Hypothalamus (tissue), 51 donors: ENCODE measurements at places on chromosomes 5 and 9.

DNA sequence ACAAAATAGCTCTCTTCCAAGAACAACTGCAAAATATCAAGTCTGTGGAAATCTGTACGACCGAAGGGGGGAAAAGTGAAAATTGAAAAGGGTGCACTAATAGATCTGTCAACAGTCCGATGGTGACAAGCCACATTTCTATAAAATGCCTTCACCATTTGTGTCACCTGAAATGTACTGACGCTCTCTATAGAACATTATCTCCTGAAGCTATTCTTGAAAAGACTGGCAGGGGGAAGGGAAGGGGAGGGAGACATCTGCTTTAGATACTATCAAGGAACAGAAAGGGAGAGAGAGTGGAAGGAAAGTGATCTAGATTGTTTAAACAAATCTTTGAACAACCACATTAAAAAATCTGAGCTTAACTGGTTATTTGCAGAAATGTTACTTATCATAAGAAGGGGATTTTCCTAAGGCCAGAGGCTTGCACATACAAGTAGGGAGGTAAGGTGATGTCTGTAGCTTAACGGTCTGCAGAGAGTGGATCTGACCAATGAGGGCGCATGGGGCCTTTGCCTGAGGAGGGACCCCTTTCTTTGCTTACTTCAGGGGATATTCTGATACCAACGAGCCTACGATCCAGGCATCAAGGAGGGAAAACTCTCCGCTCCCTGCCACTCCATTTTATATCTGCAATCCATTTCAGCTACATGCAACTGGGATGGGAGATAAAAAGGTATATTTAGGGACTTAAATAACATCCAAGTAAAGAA, 92.1 kb downstream of the CRB2 start:
- no peak for DNase-seq

GRCh38 chr5:3035452-3035851, 284.0 kb upstream of the IRX2 start:
- no peak for DNase-seq

GRCh38 chr5:100840370-100840769, 62.7 kb downstream of the ST8SIA4 start:
- no peak for DNase-seq

DNA sequence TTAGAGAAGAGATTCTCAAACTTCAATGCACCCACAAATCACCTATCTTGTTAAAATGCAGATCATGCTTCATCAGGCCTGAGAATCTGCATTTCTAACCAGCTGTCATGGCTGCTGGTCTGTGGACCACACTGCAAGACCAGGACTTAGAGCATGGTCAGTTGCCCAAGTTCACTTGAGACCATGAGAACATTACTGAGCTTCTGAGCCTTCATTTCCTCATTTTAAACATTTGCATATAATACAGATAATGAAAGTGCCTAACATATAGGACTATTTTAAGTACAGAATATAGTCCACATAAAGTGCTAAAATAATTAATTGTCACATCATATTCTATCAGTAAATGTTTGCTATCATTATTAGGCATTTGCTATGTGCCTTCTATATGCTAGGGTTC, 260.8 kb upstream of the TNC start:
- no peak for DNase-seq

DNA sequence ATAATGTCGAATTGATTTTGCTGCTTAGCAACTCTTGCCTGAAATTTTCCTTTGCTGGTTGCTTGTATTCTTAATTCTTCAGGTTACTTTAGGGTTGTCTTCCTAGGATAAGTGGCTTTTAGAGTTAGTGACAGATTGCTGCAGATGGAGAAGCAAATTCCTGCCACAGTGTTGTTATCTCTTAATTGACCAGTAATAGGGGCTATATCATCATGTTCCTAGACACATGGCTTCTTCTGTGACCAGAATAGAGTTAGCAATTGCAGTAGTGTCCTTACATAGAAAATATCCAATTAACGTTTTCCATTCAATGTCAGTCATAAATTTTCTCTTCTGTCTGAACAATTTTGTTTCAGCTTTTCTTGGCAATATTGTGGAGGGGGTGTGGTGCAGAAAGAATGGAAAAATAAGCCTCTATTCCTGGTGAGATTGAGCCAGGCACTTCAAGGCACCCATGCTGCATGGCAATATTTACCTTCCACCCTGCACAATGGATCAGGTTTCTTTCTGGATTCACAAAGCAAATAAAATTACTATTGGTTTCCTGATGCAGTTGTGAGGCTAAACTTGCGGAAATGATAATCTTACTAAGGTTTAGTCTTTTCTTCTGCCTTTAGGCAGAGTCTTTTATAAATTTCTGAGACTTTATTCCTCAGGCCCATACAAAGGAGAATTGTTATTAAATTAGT, 1481.5 kb downstream of the EFNA5 start:
- DNase-seq: no peak

DNA sequence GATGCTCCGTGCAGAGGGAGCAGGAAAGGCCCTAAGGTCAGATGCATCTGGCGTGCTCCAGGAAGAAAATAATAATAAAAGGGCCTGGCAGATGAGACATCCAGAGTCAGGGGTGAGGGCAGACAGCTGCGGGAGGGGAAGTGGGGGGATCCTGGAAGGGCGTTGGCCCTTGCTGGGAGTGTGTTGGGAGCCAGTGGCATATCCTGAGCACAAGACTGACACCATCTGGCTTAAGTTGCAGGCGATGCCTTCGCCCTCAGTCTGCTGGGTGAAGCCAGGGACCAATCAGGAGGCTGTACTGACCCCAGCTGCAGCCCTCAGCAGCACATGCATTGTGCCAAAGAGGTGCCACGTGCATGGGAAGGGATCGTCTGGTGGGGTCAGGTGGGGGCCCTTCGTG, 3.8 kb downstream of the OR2V2 start:
- DNase-seq: no peak

DNA sequence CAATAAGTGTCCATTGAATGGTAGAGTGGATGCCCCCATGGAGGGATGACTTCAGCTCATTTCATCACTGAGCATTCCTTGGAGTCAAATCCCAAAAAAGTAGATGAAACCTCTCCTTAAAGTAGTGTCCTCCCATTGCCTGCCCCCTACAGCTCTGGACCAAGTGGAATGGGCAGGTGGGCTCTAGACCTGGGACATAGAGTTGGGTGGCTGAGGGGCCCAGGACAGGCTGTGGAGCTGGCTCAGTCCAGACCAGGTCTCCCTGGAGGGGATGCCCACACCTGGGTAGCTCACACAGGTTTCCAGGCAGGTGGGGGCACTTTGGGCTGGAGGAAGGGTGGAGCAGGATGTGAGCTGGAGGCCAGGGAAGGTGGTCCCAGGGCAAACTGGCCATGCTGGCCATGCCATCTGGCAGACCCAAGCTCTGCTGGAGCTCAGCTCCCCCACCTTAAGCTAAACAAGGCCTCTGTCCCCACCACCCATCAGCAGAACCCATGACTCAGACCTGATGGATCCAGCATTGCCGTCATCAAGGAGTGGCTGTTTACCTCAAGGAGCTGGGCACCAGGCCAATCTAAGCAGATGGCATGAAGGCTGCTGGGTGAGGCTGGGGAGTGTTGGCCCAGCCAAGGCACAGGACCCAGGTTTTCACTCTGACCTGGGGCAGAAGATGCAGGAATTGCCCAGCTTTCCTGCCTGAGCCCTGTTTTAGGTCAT, 6.2 kb upstream of the SPINK4 start:
- DNase-seq: no peak

- DNase-seq: no peak
Observed at GRCh38 chr9:5922192-5922591, 31.5 kb downstream of the MLANA start.

- no peak for DNase-seq
Observed at GRCh38 chr9:9820436-9820835, 792.4 kb downstream of the PTPRD start.

DNA sequence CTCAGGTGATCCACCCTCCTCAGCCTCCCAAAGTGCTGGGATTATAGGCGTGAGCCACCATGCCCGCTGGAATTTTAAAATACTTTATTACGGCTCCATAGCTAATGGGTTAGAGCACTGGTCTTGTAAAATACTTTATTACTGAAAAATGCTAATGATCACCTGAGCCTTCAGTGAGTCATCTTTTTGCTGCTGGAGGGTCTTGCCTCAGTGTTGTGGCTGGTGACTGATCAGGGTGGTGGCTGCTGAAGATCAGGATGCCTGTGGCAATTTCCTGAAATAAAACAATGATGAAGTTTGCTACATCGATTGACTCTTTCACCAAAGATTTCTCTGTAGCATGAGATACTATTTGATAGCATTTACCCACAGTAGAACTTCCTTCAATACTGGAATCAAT, 26.0 kb upstream of the GNE start:
- DNase-seq: no peak

GRCh38 chr5:146675636-146676035, 159.6 kb upstream of the GPR151 start:
- no peak for DNase-seq

DNA sequence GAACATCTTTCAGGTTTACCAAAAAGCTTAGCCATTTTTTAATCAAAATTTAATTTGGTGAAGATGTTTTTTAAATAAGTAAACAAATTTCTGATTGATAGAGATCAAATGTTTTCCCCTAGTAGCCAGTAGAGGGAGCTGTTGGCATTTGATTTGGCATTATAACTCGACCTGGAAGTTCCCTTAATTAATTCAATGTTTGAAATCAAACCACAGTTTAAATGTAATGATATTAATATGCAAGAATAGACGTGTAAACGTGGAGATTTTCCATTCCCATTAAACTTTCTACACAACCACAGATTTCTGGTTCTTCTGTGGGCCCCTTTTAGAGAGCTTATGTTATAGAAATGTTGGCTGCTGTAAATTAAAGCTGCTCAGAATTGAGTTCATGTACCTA, 148.1 kb upstream of the MPDZ start:
- DNase-seq: no peak

GRCh38 chr9:136671254-136671614, 8.5 kb downstream of the EGFL7 start:
- no peak for DNase-seq

- DNase-seq: no peak
Observed at GRCh38 chr5:94094793-94095441, 353.5 kb upstream of the POU5F2 start.

GRCh38 chr9:137123468-137123837, 8.9 kb upstream of the DPP7 start:
- no peak for DNase-seq

DNA sequence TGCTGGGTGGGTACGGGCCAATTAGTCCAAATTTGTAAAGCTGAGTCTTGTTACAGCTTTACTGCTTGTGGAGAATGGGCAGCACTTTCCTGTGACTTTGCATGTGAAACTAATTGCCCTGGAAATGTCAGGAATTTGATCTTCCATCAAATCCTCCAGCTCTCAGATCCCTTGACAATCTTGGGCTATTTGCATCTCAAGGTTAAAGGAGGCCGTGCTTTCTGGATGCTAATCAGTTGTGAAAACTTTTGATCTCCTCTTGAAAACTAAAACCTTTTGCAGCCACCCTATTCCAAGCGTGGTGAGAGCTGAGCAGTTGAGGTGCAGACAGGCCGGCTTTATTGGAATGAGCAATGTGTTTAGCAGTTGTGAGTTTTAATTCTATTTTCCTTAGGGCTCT, 68.0 kb upstream of the CLINT1 start:
- no peak for DNase-seq
